ENCODE measurements at places on chromosomes 16 and 17.

DNA sequence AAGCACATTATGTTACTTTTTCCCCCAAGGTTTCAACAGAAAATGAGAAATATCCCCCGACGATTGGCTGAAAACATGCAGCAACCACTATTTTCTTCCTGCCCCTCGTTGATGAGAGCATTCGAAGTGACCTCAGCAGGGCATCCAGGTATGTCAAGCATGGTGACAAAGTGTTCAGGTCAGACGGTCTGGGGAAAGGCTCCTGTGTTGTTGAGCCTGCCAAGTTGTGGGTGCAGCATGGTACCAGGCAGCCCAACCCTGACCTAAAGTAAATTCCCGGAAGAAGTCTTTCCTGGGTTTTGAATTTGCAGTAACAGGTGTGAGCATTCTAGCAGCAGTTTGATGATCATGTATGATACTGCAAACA lies 51.7 kb upstream of the SEC14L1 start:
- DNase-seq: peak; percentile 34

DNA sequence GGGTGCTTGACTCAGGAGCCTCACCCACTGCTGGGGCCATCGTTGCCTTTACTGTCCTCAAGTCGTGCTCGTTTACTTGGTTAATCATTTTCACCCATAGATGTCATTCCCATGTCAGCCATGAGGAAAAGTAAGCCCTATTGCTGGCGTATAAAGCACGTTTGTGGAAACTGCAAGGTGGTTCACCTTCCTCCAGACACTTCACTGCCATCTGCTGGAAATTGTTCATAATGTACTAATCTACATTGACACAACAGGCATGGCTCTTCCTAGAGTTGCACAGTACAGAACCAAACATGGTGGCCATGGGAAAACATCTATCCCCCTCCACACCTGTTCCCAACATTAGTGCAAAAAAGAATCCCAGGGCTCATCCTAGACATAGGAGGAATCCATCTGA lies 116.6 kb downstream of the ZNF18 start:
- DNase-seq: peak; percentile 63

DNA sequence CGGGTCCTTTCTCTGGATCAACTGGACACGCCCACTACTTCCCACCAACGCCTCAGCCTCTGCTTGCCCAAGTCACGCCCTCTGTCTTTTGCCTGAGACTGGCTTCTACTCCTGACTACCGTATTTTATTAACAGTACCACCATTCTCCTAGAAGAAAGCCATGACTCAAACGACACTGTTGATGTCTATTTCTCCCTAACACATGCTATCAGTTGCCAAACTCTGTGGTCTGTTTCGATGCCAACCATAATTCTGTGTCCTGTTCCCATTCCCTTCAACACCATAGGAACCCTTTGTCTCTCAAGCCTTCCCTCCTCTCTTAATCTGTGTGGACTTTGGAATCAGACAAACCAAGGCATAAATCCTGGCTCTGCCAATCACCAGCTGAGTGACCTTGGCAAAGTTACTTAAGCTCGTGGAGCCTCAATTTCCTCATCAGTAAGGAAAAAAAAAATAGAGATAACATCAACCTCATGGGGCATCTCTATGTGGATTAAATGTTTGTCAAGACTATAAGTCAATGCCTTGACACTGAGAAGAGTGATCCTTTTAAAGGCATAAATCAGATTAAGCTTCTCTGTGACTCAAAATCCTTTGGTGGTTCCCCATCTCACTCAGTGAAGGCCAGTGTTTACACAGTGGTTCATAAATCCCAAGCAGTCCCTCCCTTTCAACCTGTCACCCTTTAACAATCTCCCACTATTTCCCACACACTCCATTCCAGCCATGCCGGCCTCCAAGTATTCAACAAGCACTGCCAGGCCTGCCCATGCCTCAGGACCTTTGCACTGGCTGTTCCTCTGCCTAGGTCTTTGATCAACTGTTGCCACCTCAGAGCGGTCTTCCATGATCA lies 45.6 kb downstream of the ERN1 start:
- no peak for DNase-seq

DNA sequence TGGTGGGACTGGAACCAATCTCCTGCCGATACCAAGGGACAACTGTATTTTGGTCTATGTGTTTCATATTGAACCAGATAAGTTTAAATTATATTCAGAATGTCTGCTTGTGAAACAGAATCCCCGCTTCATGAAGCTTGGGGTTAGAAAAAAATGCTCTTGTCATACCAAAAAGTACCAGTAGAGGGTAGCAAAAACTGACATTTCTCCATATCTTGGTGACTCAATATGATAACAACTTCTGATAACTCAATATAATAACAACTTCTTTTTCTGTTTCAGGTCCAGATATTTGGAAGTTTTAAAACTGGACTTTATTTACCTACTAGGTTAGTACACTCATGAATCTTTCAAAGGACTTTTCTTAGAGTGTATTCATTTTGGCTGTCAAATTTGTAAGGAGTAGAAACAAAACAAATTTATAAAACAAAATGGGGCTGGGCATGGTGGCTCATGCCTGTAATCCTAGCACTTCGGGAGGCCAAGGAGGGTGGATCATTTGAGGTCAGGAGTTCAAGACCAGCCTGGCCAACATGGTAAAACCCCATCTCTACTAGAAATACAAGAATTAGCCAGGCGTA lies 52.3 kb upstream of the ADCY7 start:
- DNase-seq: peak; percentile 67

GRCh38 chr17:10271106-10271562 lies 72.7 kb upstream of the GAS7 start:
- DNase-seq: no peak

DNA sequence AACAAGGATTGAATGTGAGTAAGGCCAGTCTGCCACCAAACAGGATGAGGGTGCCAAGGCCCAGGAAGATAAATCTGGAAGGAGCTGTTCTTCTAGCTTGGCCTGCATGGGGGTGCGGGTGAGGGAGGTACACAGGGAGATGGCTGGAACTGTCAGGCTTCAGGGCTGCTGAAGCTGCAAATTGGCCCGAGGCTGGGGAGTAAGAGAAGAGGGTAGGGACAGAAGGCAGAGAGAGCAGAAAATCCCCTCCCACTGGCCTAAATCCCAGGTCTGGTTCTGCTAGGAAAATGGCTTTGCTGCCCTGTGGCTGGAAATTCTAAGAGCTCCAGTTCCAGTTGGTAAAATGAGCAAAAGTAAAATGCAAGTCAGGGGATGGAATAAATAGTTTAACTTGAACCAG lies 87.9 kb downstream of the CCDC182 start:
- DNase-seq: no peak

DNA sequence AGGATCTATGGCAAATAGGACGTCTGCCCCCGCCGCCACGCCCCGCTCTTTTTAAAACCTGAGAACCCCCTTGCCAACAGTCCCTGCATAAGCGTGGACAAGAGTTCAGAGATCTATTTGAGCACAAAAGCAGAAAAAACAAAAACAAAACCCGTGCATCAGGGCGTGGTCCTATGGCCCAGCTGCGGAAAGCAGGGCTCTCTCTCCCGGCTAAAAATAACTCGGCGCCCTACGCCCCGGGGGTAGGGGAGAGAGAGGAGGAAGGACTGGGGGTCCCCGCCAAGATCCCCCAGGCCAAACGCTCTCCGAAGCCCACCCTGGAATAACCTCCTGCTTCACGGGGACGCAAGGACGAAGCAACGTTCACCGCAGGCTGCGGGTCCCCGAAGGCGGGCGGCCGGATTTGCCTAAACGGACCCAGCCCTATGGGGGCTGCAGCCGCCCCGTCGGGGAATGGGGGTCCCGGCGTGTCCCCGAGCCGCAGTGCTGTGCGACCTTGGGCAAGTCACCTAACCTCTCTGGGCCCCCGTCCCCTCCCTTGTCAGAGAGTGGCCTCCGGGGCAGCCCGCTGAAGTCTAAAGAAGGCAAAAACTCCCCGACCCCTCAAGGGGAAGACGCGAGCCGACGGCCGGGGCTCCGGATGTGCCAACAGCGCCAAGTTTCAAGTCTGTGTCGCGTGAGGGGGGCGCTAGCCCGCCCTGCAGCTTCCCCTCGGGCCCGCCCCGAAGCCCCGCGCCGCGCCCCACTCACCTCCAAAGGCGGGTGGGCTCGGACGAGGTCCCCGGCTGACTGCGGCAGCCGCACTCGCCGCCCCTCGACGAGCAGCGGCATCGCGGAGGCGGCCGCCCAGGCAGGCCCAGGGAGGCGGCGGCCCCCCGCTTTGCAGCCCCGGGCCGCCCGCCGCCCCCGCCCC lies 477 bp downstream of the NTAN1 start:
- DNase-seq: peak; percentile 84

DNA sequence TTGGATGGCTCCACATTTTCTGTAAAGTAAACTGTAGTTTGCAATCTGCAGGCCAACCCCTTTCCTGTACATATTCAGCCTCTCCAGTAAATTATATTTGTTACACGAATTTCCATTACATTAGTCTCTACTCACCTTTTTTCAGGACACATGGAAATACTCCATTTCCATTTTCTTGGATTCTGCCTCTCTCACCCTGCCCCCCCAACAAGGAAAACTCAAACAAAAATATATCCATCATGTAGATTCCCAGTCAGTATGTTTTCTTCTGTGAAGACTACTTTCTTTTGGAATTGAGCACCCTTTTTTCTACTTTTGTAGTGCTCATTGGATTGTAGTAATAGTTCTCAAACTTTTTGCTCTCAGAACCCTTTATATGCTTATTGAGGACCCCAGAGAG lies 2.9 kb downstream of the PPM1D start:
- DNase-seq: no peak

- DNase-seq: no peak
Measured at GRCh38 chr16:1123525-1124230, 27.6 kb upstream of the C1QTNF8 start.

- peak; percentile 85 for DNase-seq
Measured at GRCh38 chr17:64661976-64662773, at the start of gene SMURF2. TSS of gene SMURF2 (minus strand) at chr17:64662307. CDS start at chr17:64661880, 427 bp downstream.

DNA sequence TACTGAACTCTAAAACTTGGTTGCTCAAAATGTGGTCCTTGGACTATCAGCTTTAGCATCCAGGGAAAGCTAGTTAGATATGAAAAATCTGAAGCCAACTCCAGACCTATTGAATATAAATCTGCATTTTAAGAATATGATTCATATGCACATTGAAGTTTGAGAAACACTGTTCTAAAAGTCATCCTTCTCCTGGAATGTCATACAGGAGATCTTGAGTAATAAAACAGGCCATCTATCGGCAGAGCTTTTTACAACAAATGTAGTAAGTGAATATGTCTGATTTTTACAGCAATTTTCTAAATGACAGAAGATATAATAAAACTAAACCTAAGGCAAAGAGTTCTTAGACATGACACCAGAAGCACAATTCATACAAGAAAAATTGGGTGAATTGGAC lies 140.4 kb downstream of the PMP22 start:
- no peak for DNase-seq

GRCh38 chr16:79703066-79703465 lies 102.5 kb upstream of the MAF start:
- no peak for DNase-seq

DNA sequence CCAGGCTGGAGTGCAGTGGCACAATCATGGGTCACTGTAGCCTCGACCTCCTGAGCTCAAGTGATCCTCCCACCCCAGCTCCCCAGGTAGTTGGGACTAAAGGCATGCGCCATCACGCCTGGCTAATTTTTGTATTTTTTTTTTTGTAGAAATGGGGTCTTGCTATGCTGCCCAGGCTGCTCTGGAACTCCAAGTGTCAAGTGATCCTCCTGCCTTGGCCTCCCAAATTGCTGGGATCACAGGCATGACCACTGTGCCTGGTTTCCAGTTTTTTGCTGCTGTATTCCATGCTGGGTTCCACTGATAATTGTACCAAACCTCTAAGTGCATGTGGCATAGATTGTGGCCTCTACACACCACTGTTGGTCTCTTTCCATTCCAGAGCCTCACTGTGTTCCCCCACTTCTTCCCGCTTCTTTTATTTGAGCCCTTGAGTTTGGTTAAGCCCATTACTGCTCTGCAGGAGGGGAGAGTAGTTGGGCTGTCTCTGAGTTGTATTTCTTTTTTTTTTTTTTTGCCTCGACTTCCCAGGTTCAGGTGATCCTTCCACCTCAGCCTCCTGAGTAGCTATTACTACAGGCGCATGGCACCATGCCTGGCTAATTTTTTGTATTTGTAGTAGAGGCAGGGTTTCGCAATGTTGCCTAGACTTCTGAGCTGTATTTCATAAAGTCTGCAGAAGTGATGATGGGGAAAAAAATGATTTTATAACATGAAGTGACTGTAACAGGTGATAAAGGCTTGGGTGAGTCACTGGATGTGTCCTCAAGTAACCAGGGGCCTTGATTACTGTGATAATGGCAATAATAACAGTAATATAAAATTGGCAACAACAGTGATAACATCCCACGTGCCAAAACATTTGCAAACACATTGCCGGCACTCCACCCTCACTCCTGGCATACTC lies 30.0 kb downstream of the EEF2K start:
- no peak for DNase-seq

- DNase-seq: no peak
Measured at GRCh38 chr17:7441266-7441665, 2.0 kb downstream of the FGF11 start.

DNA sequence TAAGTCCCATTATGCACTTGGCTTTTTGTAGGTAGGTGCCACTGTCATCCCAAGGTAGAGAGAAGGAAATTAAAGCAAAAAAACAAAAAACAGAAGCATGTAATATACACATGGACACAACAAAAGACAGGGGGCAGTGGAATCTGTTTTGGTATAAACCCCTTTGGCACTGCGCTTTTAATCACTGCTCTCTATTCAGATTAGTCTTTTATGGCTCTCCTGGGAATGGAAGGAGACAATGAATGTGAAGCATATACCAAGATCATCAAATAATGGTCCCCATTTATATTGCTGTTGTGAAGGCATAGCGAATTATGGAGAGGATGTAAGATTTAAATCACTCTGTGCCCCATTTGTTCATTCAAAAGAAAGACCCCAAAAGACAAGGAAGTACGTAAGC lies 17.4 kb downstream of the CDH11 start:
- no peak for DNase-seq

DNA sequence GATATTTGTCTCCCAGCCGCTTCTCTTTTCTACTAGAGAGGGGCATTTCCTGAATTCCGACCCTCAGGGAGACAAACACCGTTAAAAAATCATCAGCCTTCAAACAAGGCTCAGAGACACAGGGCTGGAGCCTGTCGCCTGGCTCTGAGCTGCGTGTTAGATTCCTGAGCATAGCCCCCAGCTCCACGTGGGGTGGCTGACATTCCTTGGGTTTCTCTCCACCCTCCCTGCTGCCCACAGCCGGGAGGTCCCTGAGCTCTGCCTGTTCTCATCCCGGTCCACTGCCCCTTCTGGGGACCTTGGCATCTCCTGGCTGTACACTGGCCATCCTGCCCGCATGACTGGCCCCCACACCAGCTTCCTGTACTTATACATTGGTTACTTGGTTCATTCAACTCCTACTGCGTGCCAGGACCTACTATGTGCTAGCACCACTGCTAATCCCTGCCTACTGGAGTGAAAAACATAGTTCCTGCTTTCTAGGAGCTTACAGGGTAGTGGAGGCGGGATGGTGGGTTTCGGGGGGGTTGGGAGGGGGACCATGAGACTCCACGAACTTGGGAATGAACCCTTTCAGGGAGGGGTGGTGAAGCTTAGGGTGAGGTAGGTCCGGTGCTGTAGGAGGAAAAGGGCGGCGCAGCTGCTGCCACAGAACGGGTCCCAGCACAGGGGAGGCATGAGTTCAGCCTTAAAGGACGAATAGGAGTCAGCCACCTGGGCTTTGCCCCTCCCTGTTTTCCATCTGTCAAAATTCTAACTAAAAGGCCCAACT lies 52.1 kb upstream of the TMEM132E start:
- no peak for DNase-seq

GRCh38 chr17:57166803-57167202 lies 81.8 kb downstream of the AKAP1 start:
- DNase-seq: no peak

Measured in GM12865 (cell line).